ENCODE measurements at places on chromosomes 3 and 15.

DNA sequence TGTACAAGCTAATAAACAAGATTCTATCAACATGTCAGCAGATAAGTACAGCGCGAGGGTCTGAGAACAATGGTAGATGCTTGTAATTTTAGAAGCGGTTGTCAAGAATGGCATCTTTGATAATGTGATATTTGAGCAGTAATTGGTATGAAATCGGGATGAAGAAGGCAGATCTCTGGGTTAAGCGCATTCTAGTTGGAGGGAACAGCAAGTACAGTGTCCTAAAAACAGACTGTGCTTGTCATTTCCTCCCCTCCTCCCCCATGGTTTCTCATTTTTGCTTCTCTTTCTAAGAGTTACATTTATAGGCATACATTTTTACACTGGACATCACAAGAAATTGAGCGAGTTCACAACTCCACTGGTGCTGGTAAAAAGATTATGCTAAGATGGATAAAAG lies 23.3 kb downstream of the TGFBR2 start:
- DNase-seq, result no peak

DNA sequence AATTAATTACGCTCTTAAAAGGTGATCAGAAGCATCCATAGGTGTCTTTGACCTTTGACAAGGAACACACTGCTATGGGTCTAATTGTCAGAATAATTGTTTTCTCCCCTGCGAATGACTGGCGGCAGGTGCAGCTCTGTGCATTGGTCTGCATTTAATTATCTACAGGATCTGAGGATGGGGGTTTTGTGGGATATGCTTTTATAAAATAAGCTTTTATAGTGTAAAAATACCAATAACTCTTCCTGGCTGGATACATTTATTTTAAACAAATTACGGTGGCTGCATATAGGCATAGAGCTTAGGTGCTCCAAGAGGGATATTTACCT lies 201.6 kb upstream of the RGMA start:
- DNase-seq, result peak; percentile 85

DNA sequence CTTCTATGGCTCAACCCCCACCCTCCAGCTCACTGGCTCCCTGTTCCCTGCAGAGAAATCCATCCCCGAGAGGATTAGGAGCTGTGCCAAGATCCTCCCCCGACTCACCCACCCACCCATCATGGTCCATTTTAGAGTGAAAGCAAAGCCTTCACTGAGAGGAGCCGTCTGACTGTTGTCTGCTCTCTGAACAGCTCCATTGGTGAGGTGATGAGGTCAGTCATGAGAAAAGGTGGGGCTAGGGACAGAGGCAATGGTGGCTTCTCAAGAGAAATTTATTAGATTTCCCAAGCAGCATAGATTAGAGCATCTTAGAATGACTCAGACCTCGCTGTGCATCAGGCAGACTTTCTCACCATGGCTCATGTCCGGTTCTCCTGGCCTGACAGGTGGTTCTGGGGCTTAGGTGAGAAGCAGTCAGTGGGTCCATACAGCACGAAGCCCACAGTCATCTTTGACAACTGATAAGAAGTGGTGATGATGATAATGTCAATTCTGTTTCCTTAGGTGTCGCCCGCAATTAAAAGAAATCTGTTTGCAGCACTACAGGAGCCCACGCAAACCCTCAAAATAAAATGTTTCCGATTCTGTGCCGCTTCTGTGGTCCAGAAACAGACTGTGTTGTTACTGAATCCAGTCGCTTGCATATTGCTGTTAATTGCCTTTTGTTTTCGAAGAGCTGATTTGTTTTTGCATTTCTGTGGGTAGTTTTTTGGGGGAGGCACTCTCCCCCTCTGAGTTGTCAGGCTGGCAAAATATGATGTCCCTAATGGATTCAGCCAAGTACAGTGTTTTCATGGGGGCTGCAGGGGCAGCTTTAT lies 24.8 kb upstream of the RHO start:
- DNase-seq, result no peak

DNA sequence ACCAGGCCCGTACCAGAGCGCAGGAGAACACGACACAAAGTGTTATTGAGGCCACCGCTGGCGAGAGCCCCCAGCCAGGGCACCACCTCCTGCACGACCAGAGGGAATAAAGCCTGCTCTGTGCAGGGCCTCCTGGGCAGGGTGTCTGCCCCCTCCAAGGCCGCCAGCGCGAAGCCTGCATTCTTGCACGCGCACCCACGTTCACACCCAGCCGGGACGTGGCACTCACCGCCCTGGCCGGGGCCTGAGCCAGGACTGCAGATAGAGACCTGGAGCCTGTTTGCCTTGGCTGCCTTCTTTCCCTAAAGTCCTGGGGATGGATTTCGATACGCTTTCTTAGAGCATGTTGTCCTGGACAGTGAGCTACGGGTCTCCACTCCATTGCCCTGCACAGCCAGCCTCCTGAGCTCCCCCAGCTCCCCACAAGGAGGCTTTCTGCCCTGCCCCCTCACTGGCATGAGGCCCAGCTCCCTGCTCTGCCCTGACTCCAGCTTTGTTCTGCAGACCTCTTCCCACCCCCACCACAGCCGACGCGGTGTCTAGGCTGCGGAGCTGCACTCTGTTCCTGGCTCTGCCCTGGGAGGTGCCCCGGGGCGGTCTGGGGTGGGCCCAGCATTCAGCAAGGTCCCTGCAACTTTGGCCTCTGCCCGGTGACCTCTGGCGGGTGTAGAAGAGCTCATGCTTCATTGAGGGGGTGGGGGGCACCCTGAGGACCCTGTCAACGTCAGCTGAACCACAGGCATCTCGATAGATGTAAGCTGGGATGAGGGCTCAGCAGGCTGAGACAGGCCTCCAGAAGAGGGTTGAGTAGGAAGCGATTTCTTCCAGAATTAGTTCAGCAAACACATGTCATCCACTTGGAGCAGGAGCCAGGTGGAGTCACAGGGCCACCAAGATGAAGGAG lies 145.0 kb downstream of the LRRK1 start:
- DNase-seq, result no peak

GRCh38 chr3:183275418-183275817 lies 22.4 kb downstream of the B3GNT5 start:
- no peak for DNase-seq

GRCh38 chr3:151558661-151559060 lies 97.8 kb upstream of the IGSF10 start:
- no peak for DNase-seq

GRCh38 chr3:46844881-46845312 lies 18.3 kb downstream of the MYL3 start:
- DNase-seq, result no peak

DNA sequence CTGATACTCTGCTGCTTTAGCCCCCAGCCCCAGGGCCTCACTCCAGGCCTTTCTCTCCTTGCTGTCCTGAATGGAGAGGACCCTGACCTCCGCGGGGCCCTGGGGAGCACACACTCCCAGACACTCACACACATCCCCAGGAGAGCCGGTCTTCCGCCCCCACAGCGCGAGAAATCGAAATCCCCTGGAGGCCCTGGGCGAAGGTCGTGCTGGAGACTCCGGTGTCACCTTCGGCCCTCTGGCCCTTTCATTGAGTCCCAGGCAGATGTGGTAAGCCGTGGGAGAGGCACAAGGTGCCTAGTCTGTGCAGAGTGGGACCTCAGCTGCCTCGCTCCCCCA lies 848 bp upstream of the GOLGA8B start:
- DNase-seq, result no peak

DNA sequence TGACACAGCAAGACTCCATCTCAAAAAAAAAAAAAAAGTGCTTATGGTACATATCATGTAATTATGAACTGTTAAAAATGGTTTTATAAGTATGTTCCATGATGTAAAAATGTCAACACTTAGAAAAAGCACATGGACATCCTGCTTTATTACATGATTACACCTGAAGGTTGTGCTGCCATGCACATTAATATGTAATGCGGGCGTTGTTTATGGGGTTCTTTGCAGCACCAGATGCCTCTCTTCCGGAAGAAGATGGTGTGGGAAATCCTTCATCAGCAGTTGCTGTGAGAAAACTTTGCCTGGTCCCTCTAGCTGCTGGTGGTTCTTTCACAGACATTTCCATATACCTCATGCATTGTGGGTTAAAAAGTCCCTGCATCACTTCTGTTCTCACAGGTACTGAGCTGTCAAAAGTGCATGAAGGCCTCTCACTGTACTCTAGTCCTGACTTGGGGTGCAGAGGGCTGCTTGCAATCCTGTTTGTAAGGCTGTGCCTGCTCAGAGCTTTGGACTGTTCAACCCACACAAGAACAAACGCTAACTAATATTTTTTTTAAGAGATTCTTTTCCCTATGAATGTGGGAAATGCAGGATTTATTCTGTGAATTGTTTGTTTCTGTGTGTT lies 43.6 kb downstream of the SENP2 start:
- no peak for DNase-seq

DNA sequence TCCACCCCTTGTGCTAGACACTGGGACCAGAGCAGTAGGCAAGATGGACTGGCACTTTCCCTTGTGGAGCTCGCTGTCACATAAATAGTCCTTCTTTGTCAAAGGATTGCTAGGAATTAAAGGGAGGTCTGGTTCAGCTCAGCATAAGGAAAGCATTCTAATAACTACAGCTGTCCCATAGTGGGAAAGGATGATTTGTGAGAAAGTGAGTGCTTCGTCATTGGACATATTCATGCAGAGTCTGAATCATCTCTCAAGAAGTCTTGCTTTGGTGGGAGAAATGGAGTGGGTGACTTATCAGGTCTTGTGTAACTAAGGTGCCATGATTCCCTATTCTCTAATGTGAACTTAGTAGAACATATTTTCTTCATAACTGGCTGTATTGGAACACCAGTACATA lies 14.7 kb downstream of the PPARG start:
- DNase-seq, result no peak

- DNase-seq, result no peak
Measured at GRCh38 chr3:105728771-105729312, 140.0 kb downstream of the CBLB start.
